ENCODE measurements at places on chromosomes 6 and 20.
A peak's percentile ranks its signal among the peaks of the same experiment; 100 is the strongest.

- no peak for DNase-seq
These were observed 225.0 kb upstream of the TENT5A start for GRCh38 chr6:81977486-81977885.

DNA sequence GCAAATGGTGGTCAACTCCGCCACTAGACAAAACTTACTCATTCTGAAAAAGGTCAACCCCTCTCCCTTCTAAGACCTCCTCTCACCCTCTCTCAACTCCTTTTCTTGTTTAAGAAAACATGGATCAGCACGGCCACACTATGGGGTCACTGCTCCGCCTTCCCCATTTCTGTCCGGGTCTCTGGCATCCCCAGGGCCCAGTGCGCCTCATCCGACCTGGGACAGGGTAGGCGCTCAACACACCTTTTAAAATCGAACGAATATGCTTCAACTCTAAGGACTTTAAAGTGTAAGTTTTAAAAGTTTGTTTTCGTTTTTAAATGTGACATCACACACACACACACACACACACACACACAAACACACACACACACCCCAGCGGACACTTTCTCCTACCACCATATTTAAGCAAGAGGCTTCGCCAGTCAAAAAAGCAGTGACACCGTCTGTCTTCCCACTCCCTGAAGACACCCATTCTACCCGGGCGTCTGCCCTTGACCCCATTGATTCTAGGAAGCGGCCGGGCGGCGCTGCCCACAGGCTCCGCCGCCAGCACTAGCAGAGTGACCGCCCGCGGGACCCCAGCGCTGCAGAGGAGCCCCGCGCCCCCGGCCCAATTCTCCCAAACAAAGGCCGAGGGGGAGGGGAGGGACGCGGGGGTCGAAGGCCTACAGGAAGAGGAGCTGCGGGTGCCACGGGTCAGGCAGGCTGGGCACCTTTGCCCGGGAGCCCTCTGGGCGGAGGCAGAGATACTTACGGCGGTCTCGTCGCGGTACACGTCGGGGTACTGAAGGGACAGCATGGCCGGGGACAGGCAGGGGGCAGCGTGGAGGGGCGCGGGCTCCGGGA is 568 bp downstream of the PREP start:
- peak; percentile 32 for DNase-seq

- no peak for DNase-seq
These were observed 126.6 kb downstream of the ADAT2 start for GRCh38 chr6:143323729-143324470.

GRCh38 chr20:17587824-17588223 is 17.9 kb downstream of the DSTN start:
- no peak for DNase-seq

- no peak for DNase-seq
These were observed 183.8 kb downstream of the PLCB1 start for GRCh38 chr20:8315639-8316573.

DNA sequence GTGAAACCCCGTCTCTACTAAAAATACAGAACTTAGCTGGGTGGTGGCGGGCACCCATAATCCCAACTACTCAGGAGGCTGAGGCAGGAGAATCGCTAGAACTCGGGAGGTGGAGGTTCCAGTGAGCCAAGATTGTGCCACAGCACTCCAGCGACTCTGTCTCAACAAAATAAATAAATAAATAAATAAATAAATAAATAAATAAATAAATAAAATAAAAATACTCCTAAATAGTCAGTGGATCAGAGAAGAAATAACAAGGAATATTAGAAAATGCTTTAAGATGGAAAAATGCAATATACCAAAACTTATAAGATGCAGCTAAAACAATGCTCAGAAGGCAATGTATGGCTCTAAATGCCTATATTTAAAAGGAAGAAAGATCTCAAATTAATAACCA is 39.0 kb upstream of the SASH1 start:
- DNase-seq = no peak

DNA sequence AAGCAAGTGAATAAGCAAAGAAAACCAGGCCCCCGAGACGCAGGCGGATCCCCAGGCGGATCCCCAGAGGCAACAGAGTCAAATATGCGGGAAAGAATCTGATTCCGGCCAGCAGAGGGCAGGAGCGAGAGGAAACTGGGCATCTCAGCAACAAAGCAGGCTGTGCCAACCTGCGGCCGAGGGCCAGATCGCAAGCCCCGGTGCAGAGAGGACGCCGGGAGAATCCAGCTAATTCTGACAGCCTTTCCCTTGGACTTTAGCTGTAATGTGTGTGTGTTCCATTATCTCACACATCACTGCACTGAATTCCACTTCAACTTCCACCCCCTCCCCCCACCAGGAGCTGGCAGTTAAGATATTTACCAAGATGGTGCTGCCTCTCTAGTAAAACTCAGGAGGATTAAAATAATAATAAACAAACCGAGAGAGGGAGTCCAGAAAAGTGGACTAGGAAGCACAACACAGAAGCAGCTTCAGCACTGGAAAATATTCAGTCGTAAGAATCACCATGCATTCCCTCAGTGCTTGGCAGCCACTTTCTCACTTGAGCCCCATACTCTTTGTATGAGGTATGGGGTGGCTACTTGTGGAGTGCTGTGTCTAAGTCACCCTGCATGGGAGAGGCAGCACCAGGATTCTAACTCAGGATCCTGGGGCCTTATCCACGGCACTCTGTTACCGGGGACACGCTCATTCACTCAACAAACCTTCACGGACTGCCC is 66.2 kb upstream of the SNX9 start:
- DNase-seq = peak; percentile 85

GRCh38 chr20:40016392-40016791 is 672.6 kb downstream of the MAFB start:
- DNase-seq = no peak

GRCh38 chr20:23668477-23668951 is 20.3 kb downstream of the CST4 start:
- DNase-seq = peak; percentile 79

DNA sequence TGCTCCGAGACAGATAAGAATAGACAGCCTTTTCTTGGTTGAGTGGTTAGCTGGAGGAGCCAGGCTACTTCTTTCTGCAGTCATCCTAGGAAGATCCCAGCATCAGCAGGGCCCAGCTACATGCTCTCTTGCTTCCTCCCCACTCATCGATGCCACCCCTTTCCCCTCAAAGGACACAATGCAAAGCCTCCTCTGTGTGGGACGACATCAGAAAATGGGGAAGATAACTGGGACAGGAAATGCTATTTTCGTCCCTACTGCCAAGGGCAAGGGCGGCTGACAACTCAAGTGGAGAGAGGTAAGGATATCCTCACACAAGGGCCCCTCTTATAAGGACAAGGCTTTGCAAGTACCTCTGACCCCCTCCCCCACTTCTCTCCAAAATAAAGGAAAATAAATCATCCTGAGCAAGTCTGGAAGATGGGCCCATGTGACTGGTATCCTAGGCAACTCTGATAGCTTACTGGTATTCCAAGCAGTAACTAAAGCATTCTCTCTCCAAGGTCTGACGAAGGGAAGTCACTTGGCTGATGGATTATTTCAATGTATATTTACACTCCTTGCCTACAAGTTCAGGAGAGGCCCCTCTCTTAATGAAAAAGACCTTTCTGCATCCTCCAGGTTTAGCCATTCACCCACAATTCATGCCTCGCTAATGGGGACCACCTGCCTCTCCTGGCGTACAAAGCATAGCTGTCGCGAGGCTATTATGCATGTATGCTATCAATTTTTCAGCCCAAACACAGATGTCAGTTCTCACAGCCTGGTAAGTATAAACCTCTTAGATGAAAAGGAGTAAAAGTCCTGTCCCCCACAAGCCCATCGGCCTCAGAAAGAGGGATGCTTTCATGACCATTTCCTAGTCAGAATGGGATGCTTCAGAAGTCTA is 11.3 kb downstream of the ELMO2 start:
- no peak for DNase-seq

Data from HuH-7 (cell line).